ENCODE measurements at places on chromosomes 11 and 22. TPM values are rescaled to one million over a fixed set of nuclear protein-coding genes. Genes with fewer than 3 reads are reported as not detected.

The INSC gene
- total RNA-seq = 3.2 TPM

The ANGPTL5 gene
- 0.93 TPM for total RNA-seq

The JAML gene
- total RNA-seq = 3.3 TPM

The TUB gene
- 80.9 TPM for total RNA-seq

The NCF4 gene
- 5.1 TPM for total RNA-seq

The NFAM1 gene
- 0.77 TPM for total RNA-seq

The OR4S1 gene
- not detected for total RNA-seq

The TREH gene
- total RNA-seq = not detected

The WNT7B gene
- total RNA-seq = 8.4 TPM

The CCDC81 gene
- total RNA-seq = 3.7 TPM

The CD6 gene
- total RNA-seq = 0.49 TPM

The RHOD gene
- total RNA-seq = 8.1 TPM

The GRAMD1B gene
- total RNA-seq = 92.0 TPM

The PRSS23 gene
- 51.3 TPM for total RNA-seq

The DRICH1 gene
- total RNA-seq = 0.77 TPM

The OR5P2 gene
- not detected for total RNA-seq

The KRTAP5-7 gene
- total RNA-seq = not detected

The AMPD3 gene
- total RNA-seq = 10.1 TPM

The ACRV1 gene
- not detected for total RNA-seq

The KRTAP5-11 gene
- total RNA-seq = not detected
